Urinary bladder (tissue), 4 donors: ENCODE measurements at places on chromosomes 5 and 9. TPM values are rescaled to one million over a fixed set of nuclear protein-coding genes. Genes with fewer than 3 reads are reported as not detected.

DNA sequence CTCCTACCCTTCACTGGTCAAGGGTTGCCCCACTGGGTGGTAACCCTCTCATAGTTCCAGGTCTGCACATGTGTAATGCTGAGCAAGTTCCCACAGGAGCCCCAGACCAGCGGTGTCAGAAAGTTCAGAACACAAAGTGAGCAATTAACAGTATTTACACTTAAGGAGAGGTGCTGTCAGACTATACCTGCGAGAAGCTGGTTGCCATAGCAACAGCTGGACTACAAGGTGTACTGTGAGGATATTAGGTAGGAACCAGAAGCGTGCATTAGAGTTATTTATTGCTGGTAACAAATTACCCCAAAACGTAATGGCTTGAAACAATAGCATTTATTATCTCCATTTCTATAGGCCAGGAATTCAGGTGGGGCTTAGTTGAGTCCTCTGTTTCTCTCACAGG lies 317.0 kb upstream of the RPS23 start:
- no peak for DNase-seq

The LCP2 gene
- total RNA-seq = 8.4 TPM

GRCh38 chr5:168874713-168875380 lies 295.7 kb upstream of the PANK3 start:
- DNase-seq = no peak

DNA sequence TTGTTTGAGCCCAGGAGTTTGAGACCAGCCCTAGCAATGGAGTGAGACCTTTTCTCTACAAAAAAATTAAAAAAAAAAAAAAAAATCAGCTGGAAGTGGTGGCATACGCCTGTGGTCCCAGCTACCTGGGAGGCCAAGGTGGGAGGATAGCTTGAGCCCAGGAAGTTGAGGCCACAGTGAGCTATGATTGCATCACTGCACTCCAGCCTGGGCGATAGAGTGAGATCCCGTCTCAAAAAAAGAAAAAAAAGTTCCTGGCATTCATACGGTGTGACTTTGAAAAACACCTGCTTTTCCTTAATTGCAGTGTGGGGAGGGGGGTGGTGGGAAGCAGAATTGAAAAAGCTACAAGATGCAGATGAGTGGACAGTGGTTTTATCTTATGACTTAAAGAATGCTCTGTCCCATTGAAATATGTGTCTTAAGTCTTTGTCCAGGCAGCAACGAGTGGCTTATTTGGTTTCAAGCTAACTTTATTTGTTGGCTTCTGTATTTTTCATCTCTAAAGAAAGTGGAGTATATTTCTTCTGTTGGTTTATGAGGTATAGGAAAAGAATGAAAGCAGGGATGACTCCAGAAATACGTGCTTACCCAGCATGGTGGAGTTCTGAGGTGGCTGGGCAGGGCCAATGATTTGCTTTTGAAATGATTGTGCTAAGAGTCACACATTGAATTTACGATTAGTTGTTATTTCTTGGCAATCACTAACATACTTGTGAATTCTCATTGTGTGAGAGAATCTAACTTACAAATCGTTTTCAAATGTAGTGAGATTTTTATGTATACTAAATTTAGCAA lies 27.8 kb downstream of the ROPN1L start:
- DNase-seq = no peak

The SPINK7 gene
- total RNA-seq = not detected

- DNase-seq = no peak
These were observed 10.4 kb downstream of the CXXC5 start for GRCh38 chr5:139658501-139658927.

- DNase-seq = no peak
These were observed 23.1 kb downstream of the PRELID2 start for GRCh38 chr5:145811834-145812625.
